Caudate nucleus (tissue), 63 donors: ENCODE measurements at places on chromosomes 4 and X.

DNA sequence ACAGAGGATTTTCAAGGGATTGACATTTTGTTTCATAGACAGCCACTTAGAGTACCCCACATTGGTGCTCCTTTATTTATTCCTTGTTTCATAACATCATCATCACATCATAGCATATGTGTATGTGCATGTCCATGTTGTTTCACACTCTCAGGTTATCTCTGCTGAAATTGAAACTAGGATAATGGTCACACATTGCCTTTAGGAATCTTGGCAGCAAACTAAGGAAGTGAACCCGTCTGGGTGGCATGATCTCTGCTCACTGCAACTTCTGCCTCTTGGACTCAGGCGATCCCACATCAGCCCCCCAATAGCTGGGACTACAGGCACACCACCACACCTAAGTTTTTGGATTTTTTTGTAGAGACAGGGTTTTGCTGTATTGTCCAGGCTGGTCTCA, 234.2 kb upstream of the ANKRD50 start:
- DNase-seq, result no peak

DNA sequence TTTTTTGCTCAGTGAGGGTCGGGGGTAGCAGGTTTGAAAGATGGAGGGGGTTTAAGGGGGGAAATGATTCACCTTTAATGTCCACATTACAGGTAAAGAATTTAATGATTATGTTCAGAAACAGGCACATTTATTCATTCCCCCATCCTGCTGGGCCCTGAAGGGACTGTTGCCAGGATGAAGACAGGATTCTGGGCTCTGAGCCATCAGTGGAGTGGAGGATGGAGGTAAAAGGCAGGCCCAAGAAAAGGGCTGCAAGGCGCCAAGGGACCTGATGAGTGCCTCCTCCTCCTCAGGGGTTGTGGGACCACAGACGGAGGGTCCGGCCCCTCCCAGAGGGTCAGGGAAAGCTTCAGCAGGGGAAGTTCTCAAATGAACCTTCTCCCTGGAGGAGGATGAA, 40.4 kb upstream of the PROM1 start:
- no peak for DNase-seq

DNA sequence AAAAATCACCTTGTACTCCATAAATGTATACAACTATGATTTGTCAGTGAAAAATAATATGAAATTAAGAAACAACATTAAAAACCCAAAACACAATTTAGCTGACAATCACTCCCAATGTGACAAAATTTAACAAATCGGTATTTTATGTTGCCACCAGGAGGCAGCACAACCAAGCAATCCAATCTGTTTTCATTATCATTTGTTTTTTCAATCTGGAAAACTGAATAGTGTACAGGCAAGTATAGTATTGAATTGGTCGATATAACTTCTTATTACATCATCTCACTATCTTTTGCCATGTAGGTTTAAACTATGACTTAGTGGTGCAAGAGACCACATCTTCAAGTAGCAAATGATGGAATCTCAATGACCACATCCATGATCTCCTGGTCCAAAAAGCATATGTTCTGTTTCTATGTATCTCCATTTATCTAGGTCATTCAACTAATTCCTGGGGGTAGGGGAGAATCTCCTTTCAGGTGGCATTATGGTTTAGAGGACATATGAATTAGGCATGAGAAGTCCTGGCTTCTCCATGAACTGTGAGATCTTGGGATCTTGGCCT, 112.9 kb upstream of the AGA start:
- DNase-seq, result no peak

GRCh38 chr4:103887191-103887590, 167.4 kb upstream of the TACR3 start:
- no peak for DNase-seq

- no peak for DNase-seq
Observed at GRCh38 chr4:90486346-90486745, 359.2 kb downstream of the CCSER1 start.

GRCh38 chr4:7195141-7195515, 2.8 kb downstream of the SORCS2 start:
- no peak for DNase-seq

DNA sequence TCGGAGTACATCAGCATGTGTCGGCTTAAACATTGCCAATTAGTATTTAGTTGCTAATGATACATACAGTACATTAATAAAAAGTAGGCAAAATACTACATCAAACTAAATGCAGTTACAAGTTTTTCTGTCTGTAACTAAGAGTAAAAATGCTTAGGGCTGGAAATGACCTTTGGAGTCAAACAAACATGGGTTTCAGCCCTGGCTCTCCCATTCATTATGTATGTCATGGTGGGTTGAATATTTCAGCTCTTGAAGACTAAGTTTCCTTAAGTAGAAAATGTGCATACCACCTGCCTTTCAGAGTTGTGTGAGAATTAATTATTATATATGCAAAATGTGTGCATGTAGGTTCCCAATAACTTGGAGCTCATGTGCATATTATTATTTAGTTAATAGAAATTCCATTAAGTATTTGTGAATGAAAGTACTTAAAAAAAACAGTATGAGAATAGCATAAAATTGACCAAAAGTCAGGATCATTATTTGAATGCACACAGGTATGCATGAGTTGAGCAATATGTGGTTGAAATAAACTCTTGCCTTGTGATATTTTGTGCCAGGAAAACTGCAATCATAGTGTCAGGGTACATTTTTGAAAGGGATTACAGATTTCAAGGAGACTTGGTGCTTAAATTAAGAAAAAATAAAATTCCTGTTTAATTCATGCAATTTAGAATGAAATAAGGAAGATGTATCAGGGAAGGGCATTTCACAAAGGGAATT, 2048.7 kb downstream of the PCDH7 start:
- no peak for DNase-seq

- DNase-seq, result no peak
Observed at GRCh38 chrX:153459986-153460385, 10.4 kb downstream of the HAUS7 start.

- no peak for DNase-seq
Observed at GRCh38 chr4:75513526-75514130, 575 bp downstream of the RCHY1 start.

GRCh38 chrX:72304877-72305276, 837 bp downstream of the CITED1 start:
- DNase-seq, result no peak

GRCh38 chrX:20668550-20668949, 401.8 kb upstream of the RPS6KA3 start:
- no peak for DNase-seq

DNA sequence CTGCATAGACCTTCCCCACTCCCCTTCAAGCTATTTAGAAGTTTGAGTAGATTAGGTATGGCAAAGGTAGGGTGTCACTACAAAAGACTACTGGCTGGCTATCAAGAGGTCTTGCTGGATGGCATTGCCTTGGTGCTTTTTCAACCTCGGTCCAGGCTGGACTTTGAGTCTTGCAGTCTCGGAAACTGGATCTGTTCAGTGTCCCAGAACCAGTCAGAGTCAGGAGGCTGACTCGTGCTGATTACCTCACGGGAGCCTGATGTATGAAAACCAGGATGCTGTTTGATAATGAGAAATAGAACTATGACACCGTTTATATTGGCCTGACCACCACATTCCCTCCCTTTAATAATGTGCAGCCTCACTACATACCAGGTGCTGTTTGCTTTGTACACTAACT, 2.7 kb upstream of the PHKA1 start:
- DNase-seq, result no peak

GRCh38 chrX:153641627-153642026, 5.4 kb upstream of the DUSP9 start:
- no peak for DNase-seq

- DNase-seq, result no peak
Observed at GRCh38 chrX:154967603-154968002, 54.9 kb downstream of the F8 start.

DNA sequence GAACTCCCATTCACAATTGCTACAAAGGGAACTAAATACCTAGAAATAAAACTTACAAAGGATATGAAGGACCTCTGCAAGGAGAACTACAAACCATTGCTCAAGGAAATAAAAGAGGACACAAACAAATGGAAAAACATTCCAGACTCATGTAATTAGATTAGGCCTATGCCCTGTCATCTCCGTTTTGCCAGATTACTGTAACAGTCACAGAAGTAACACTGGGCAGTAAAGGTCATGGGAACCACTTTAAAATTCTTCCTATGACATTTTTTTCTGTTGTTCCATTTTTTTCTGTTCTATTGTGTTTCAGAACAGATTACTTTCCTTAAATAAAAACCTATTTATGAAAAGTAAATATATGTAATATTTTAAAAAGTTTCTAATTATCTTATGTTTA, 199.4 kb upstream of the CENPE start:
- no peak for DNase-seq

- no peak for DNase-seq
Observed at GRCh38 chrX:70322784-70323183, 32.9 kb downstream of the KIF4A start.

DNA sequence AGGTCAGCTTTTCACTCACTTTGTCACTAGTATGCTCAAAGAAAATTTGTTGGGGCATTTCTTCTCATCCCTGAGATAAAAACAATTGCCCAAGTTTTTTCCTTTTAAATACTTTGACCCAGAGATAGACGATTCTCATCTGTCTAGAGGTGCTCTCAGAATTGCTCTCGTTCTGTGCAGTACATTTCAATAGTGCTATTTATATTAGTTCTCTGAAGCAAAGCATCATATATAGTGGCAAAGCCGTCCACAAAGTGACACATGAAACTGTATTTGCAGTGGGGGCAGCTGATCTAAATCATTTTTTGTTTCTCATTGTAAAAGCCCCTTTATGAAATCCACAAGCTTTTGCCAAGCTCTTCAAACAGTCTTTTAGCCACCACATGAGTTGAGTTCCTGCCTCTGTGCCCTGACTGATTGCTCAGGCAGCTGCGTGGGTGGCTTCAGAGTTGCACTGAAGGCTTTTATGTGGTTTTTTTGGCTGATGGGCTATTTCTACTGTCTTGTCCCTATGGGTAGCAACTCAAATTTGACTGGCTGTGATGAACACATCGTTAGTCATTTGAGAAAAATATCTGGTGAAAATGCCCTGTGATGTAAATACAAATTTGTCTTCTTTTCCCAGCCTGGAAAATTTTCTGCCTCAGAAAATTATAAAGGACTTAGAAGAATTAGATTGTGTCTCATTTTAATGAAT, 119.1 kb upstream of the OTUD4 start:
- no peak for DNase-seq

DNA sequence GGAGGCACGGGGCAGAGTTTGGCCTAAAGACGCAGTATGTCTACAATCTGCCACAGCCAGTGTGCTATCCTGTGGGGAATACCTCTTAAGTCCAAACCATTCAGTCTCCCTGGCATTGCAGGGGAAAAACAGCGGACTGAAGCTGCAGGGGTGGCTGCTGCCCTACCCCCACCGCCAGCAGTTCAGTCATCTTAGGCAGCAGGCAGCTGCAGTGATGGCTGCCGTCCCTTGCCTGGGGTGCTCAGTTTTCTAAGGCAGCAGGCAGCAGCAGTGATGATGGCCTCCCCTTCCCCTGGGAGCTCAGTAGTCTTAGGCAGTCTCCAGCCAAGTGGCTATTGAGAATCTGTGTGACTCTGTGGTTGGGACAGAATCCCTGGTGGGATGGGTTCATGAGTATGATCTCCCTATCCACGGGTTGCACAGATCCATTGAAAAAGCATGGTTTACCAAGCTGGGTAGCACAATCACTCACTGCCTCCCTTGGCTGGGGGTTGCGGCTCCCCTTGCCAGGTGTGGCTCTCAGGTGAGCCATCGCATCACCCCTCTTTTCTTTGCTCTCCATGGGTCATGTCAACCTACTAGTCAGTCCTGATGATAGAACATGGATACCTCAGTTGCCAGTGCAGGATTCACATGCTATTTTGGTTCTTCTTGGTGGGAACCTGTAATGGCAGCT, 48.9 kb upstream of the GRID2 start:
- no peak for DNase-seq

GRCh38 chr4:160709546-160709945, 1454.3 kb downstream of the FSTL5 start:
- DNase-seq, result no peak

DNA sequence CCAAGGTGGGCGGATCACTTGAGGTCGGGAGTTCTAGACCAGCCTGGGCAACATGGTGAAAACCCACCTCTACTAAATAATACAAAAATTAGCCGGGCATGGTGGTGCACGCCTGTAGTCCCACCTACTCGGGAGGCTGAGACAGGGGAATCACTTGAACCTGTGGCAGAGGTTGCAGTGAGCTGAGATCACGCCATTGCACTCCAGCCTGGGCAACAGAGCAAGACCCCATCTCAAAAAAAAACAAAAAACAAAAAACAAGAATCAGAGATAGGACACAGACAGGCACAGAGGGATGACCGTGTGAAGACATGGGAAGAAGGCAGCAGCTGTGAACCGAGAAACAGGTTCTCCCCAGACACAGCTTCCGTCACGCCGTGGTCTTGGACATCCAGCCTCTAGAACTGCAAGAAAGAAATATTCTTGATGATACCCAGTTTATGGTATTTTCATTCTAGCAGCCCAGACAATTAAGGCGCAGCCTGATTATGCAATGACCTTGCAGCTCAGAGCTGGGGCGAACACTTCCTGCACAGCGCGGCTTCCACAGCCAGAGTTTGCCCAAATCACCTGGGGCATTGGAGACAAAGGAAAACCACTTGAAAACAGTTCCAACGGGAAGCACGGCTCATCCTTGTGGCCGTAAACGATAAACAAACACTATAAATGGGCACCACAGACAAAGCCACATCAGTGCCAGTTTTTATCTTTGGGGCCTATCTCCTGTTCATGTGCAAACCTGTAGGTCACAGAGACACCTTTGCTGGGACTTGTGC, 4.2 kb upstream of the ARSD start:
- DNase-seq, result no peak
